ENCODE measurements at places on chromosomes 12 and 14.

DNA sequence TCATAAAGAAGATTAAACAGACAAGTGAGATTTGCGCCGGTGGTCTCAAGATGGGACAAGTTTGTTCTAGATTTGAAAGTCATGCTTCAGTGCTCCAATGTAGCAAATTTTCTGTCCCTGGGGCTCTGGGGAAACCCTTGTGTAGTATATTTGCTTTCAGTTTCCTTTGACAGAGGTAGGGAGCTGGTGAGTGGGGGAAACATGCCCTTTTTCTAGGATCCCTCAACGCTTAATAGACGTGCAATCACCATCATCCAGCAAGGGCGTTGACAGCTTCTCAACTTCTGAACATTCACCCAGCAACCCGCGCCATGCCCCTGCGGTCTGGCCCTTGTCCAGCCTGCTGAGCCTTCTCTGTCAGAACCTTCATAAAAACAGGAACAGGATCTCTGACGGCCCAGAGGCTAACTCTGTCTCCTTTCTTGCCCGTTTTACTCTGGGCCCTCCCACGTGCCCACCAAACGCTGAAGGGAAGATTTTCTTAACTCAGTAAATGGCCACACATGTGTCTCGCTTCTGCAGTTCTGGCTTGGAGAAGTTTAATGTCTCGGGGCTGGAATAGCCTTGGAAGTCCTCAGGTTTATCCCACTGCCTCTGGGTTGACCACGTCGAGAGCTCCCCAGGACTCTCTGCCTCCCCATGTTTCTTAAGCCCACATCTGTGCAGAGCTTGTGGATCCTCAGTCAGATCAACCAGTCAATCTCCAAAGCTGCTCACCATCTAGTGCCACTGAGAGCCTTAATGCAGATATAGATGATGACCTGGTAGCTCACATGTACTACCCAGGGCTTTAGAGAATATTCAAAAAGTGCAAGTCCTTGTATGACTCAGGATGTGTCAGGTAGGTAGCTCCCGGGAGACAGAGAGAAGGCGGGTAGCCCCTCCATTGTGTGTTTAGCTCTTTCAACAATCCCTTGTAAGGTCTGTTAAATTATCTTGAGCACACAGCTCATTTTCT is 58.1 kb upstream of the CCND2 start:
- DNase-seq: no peak

DNA sequence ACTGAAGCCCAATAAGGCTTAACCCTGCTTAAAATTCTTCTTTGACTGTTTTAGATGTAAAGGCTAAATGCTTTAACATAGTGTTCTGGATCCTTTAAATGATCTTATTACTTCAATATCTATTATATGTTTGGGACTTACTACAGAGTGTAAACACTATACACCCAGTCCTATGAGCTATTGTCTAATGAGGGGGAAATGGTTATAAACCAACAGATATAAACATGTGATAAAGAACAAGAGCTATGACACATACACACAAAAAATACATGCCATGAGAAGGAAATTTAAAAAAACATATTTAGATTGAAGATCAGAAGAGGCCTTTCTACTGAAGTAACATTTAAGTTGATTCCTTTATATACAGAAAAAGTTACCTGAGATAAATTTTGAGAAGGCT is 505.1 kb downstream of the FOXG1 start:
- no peak for DNase-seq

DNA sequence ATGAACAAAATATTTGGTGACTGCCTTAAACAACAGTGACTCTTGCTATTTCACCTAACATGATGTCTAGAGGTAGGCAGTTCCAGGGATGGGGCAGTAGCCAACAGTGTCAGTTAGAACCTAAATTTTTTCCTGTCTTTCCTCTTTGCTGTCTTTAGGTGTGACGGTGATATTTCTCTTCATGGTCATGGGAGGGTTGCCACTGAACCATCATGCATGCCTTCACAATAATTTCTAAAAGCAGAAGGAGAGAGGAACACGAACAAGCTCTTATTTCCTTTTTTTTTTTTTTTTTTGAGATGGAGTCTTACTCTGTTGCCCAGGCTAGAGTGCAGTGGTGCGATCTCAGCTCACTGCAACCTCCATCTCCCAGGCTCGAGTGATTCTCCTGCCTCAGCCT is 2.4 kb downstream of the CCDC63 start:
- DNase-seq: no peak

DNA sequence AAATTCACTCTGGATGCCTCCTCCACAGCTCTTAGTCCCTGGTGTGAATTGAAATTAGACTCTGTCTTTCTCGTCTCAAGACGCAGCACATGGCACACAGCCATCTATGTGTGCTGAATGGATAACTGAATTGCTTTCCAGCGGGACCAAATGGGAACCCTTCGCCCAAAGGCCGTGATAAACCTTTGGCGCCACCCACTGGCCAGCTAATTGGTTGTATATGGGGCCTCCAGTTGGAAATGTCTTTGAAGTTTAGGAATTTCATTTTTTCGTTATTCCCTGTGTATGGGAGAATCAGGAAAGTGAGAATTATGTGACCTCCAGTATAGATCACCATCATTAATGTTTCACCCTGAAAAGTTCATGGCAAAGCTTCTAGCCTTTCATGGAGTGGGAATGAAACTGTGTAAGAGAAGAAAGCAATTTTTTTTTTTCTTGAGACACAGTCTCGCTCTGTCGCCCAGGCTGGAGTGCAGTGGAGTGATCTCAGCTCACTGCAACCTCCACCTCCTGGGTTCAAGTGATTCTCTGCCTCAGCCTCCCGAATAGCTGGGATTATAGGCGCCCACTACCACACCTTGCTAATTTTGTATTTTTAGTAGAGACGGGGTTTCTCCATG is 9.8 kb upstream of the HSP90AA1 start:
- DNase-seq: peak; percentile 61

GRCh38 chr12:110246636-110247339 is 34.3 kb upstream of the ATP2A2 start:
- no peak for DNase-seq

DNA sequence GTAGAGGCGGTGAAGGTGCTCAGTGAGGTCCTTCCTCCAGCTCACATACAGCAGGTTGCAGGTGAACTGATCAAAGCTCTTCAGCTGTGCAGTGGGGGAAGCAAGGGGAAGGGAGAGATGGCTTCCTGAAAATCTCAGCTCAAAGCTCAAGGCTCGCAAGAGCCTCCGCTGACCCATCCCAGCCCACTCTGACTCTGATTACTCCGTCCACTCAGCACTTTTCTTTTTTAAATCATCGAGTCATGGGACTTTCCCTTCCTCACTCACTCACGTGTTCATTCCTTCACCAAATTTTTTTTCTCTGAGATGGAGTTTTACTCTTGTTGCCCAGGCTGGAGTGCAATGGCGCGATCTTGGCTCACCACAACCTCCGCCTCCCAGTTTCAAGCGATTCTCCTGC is 4.7 kb downstream of the ABCD4 start:
- DNase-seq: no peak

GRCh38 chr14:84694161-84694560 is 835.8 kb upstream of the FLRT2 start:
- no peak for DNase-seq

- peak; percentile 52 for DNase-seq
Observed at GRCh38 chr12:1634590-1635191, 5.7 kb downstream of the WNT5B start.

DNA sequence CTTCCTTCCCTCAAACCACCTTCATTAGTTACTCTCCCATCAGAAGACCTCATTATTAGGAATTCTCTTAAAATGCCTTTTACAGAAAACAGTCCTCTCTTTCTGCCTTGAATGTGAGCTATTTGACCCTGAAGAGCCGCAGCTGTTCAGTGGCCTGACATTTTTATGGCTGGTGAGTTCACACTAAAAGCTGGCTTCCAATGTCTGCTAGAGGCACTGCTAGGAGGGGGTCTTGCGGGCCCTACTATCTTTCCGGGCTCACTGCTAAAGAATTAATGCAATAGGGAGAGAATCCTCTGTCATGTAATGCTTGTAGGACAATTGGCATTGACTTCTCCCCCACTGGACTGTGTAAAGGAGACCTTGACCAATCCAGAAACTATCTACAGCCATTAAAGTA is 87.7 kb downstream of the GPR135 start:
- no peak for DNase-seq

GRCh38 chr14:56162476-56162875 is 44.3 kb downstream of the PELI2 start:
- DNase-seq: no peak

DNA sequence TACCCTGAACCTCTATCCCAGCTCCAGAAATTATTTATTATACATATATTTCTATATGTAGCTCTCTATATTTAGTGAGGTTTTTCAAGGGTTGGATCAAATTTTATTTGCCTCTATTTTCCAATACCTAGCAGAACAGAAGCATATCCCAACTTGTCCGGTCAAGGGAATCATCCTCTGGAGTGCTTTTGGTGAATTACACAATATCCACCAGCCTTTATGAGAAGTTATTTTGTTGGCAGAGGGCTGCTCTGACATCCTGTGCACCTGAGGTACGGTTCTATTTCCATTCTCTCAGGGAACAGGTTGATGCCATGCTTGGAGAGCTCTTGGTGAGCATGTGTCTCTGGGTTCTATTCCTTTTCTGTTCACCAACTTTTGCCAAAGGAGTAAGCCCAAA is 1056.4 kb downstream of the GALC start:
- DNase-seq: no peak

- no peak for DNase-seq
Observed at GRCh38 chr14:70149596-70150165, 39.1 kb downstream of the SLC8A3 start.

DNA sequence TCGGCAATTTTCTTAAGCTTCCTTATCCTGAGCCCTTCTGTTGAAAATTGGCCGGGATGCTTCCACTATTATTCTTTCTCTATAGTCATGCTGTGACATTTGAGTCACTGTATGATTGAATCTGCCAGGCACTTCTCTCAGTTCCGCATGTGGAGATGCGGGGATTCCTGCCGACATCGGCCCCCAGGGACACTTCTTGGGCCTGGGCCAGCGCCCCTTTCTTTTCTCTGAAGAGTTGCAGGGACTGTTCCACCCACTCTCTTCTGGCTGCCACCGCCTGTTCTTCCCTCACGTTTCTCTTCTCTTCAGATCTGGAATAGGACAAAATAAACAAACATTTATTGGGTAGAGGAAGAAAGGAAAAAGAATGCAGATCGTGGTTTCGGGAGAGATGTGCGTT is 310.1 kb downstream of the ETNK1 start:
- no peak for DNase-seq

DNA sequence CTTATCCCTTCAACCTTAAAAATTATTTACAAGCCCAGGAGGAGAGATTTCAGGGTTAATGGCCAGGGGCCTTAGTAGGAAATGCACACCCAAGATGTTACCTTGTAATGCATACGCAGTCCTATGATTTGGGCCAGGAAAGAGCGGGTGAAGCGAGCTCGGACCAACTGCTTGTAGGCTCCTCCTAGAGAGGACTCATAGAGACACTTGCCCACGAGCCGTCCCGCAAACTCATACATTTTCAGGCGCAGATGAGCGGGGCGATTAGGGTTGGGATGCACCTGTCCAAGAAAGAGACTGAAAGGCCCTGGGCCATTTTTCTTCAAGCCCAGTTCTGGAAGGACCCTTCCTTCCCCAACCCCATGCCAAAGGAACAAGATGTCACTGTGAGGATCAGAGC is 43.0 kb downstream of the AREL1 start:
- no peak for DNase-seq

- DNase-seq: no peak
Observed at GRCh38 chr14:50736932-50737419, 68.9 kb upstream of the SAV1 start.

DNA sequence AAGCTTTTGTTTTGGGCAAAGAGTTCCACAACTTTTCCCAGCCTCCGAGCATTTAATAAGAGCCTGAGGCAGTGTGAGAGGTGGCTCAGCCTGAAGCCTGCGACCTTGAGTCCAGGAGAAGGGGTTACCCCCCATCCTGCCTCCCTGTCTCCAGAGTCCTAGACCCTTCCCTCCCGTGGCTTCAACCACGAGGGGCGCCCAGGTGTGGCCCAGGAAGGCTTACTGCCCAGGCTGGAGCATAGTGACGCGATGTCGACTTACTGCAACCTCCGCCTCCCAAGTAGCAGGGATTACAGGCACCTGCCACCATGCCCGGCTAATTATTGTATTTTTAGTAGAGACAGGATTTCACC is 641 bp downstream of the LRRC43 start:
- no peak for DNase-seq

DNA sequence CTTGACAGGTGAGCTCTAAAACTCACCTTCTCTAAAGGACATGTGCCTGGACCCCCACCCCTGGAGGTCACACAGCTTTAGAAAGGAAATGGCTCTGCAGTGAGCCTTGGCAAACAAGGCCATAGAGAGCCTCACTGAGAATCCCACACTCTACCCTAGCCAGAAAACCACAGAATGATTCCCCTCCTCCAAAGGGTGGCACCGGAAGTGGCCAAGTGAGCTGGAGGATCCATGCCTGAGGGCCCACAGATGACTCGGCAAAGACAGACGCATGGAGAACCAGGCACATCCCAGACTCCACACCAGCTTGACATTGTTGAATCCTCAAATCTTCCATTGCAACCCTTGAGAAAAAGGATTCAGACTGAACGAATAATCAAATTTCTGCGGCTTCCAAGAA is 54.2 kb upstream of the PTHLH start:
- no peak for DNase-seq

DNA sequence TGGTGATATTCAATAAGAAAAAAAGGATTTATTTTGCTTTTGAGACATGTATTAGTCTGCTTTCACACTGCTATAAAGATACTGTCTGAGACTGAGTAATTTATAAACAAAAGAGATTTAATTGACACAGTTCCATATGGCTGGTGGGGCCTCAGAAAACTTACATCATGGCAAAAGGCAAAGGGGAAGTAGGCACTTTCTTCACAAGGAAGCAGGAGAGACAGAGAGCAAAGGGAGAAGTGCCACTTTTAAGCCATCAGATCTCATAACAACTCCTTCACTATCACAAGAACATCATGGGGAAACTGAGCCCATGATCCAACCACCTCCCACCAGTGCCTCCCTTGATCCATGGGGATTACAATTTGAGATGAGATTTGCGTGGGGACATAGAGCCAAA is 43.9 kb downstream of the BHLHE41 start:
- no peak for DNase-seq

DNA sequence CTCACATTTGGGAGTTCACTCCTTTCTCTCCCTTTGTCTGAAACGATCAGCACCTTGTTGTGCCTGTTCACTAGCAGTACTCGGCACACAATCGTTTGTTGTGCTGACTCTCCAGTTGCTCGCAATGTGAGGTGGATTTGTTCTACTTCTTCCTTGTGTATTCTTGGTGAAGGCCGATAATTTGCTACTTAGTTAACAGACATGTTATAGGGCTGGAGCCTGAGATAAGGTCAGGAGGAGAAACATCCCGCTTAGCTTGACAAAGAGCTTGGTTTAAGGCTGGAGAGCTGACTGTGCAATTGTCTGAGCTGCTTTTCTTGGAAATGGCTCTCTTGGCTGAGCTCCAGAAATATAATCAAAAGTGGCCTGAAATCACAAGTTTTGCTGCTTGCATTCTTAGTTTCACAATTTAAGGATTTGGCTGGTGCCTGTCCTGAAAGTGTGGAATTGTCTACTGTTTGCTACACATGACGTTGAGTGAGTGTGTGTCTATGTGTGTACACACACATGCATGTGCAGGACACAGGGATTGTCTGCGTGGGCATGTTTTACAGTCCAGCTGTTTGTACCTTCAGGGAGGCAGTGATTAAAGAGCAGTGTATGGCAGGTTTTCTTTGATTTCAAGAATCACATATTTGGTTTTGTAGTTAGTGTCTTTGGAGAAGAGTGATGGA is 77.7 kb downstream of the ARF6 start:
- DNase-seq: no peak

- no peak for DNase-seq
Observed at GRCh38 chr14:74142523-74142922, 57.8 kb downstream of the LIN52 start.

Data from stimulated activated CD4-positive, alpha-beta T cell treated with anti-CD3 and anti-CD28 coated beads, TNF-alpha, amount 100 ng/mL, for 1 hour (primary cell).